ENCODE measurements at places on chromosomes 16 and 17.

GRCh38 chr16:18049547-18050133 is 286.9 kb downstream of the NPIPA8 start:
- DNase-seq: no peak

DNA sequence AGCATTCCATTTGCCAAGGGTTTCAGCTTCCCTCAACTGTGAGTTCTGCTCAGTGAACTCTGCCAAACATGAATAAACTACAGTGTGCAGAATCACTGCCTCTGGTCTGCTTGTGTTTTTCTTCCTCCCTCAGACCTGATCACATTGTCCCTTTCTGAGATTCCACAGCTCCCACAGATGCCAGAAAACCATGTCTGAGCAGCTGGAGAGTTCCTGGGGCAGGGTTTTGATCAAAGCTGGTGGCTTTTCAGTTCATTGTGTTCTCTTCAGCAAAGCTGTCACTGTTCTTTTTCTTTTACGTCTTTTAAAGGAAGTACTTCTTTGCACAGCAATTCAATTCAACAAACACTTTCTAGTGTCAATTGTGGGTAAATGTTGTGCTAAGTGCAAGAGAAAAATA is 555.8 kb downstream of the RBFOX1 start:
- no peak for DNase-seq

GRCh38 chr17:13484020-13484419 is 117.7 kb downstream of the HS3ST3A1 start:
- DNase-seq: no peak

- DNase-seq: no peak
These were observed 76.9 kb upstream of the CNEP1R1 start for GRCh38 chr16:49947907-49948678.

- no peak for DNase-seq
These were observed 40.3 kb downstream of the COX4I1 start for GRCh38 chr16:85839681-85840240.

DNA sequence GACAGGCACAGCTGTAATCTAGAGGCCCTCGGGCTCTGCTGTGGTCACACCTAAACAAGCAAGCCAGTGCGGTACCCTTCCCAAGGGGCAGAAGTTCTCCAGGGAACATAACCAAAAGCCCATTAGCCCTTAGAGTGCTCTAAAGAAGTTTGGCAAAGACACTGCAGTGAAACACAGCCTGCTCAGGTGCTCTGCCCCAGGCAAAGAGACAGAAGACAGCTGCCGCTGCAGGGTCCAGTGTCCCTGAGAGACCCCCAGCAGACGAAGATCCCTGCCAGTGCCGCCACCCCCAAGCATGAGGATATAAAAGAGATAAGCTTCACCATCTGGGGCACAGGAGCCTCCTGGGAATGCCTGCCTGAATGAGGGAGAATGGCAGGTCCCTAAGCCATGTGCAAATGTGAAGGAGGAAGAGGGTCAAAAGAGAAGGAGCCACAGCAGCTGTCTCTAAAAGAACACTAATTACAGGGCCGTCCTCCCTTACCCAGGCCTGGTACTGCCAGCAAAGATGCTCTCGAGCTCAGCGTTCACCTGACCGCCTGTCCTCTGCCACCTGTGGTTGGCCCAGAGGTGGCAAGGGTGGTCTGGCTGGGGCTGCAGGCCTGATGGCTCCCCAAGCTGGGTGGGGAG is 29.7 kb downstream of the CUEDC1 start:
- no peak for DNase-seq

GRCh38 chr16:57372372-57373116 is at the start of gene CX3CL1:
Gene CX3CL1, plus strand, starts transcription at chr16:57372490. Its CDS starts 79 bp downstream, at chr16:57372569.
- no peak for DNase-seq

- peak; percentile 15 for DNase-seq
These were observed 16.6 kb downstream of the COPRS start for GRCh38 chr17:31842195-31843069.

GRCh38 chr17:63435681-63436522 is 10.2 kb downstream of the CYB561 start:
- no peak for DNase-seq

- DNase-seq: no peak
These were observed at the start of gene SCIMP for GRCh38 chr17:5234645-5235576. Gene SCIMP, minus strand, starts transcription at chr17:5234860. Its CDS starts 105 bp downstream, at chr17:5234755.

DNA sequence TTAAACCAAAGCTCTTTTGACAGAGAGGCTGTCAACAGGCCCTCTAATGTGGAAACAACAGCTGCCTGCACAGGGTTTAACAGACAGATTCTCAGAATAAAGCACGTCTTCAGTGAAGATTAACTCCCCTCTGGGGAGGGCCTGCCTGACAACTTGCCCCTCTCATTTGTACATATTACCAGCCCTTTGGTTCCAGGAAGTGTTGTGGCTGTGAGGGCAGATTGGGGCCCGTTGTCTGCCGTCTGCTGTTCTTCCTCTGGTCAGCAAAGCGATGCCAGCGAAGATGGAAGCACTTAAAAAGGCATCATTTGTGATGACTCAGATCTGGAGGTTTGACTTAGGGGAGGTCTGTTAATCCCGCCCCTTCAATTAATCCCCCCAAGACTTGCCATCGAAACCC is 177.0 kb upstream of the IRX6 start:
- DNase-seq: no peak

GRCh38 chr16:67417333-67418061 is 1.2 kb upstream of the ZDHHC1 start:
- no peak for DNase-seq

DNA sequence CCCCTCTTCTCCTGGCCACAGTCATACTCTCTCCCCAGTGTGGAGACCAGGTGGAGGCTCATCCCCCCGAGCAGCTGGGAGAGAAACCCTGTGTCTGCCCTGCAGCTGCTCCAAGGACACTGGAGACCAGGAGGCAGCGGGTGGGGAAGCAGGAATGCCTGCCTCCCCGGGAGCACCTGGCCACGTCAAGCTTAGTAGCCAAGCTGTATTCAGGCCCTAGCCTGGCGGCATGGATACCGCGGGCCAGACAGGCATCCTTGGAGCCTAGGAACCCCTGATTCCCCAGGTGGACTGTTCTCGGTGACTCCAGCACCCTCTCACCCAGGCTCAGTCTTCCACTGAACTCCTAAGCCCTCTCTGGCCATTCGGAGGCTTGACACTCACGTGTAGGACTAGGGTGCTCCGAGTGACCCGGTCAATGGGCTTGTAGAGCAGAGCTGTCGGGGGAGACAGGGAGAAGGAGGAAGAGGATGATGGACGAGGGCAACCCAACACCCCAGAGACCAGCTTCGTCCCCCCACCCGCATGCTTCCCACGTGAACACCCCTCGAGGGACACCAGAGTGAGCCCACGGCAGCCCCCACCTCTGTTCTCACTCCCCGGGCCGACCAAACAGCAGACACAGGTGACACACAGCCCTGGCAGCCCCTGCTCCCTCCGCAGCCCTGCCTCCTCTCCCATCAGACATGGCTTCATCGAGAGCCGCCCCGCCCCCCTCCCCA is 76.5 kb downstream of the TIMM22 start:
- no peak for DNase-seq

DNA sequence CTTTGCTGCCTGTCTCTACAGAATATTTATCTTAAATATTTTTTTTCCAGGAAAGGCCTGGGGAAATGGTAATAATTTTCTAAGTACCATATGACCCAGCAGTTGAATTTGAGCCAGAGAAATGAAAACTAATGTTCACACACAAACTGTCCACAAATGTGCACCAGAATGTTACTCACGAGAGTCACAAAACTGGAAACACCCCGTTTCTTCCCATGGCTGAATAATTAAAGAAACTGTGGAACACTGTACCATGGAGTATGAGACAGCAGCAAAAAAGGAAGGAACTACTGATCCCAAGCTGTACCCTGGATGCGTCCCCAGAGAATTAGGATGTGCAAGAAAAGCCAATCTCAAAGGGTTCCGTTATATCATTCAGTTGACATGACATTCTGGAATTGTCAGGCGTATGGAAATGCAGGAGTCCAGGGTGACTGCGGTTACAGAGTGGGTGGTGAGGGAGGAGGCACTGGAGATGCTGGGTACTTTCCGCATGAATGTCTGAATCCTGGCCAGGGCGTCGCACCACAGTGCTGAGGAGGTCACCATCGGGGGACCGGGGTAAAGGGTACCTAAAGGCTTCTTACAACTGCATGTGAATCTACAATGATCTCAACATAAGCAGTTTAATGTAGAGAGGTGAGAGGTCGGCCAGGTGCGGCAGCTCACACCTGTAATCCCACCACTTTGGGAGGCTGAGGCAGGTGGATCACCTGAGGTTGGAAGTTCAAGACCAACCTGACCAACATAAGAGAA is 34.5 kb downstream of the USP22 start:
- DNase-seq: no peak

GRCh38 chr16:10228779-10229178 is 46.6 kb upstream of the GRIN2A start:
- DNase-seq: no peak

DNA sequence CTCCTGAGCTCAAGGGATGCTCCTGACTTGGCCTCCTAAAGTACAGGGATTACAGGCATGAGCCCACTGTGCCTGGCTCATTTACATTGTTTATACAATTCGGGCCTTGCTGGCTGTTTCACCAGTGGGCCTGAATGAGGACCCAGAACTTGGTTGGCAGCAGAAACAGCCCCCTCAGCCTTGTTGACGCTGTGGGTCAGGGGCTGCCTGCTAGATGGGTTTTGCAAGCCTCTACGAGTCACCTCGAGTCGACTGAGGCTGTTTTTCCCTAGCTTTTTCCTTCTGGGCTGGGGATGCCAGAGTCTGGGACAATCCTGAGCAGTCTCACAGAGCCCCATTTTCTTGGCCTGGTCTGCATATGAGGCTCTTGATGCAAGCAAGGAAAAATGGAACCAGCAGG is 16.1 kb downstream of the PPL start:
- no peak for DNase-seq

DNA sequence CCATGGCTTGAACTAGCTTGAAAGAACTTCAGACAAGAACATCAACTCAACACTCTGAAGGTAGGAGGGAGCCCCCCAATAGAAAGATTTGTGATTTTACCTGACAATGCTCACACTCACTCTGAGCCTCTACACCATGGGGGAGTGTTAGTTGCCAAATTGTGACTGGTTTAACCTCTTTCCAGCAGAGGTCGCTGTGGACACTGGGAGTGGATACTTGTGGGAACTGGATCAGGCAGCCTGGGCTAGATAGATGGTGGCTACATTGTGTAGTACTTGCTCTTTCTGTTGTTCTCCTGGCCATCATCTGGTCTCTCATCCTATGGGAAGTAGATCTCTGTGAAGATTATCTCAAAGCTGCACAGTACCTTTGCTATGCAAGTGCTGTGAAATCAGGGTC is 2.9 kb downstream of the SMPD3 start:
- no peak for DNase-seq

DNA sequence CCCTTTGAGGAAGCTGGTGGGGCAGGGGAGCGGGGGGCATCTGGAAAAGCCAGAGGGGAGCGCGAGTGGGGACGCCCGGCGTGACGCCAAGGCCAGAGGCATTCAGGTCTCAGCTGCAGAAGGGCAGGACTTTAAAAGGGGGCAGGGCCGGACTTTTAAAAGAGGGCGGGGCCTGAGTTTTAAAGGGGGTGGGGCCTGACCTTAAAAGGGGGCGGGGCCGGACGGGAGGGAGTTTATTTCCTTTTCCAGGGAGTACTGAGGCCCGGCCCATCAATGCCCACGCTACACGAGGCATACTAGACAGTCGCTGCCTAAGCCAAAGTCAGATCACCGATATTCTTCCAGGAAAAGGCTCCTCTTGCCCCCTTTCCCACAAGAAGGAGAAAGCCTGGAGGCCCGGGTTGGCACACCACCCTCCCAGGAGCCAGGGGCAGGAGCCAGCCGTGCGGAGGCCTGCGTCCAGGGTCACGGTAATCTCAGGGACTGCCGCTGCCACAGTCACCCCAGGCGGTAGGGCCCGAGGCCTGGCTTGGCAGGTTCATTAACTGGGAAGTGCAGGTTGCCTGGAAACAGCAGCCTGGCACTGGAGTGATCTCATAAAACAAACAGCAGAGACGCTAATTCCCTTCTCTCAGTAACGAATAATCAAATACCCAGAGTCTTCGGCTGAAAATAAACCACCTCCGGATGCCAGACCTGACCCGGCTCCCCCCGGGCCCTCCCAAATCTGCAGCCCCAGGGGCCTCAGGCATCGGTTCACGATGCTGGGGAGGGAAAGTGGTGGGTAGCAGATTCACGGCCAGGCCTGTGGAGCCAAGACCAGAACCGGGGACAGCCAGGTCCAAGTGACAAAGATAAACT is 90.7 kb downstream of the TIMM22 start:
- DNase-seq: no peak

DNA sequence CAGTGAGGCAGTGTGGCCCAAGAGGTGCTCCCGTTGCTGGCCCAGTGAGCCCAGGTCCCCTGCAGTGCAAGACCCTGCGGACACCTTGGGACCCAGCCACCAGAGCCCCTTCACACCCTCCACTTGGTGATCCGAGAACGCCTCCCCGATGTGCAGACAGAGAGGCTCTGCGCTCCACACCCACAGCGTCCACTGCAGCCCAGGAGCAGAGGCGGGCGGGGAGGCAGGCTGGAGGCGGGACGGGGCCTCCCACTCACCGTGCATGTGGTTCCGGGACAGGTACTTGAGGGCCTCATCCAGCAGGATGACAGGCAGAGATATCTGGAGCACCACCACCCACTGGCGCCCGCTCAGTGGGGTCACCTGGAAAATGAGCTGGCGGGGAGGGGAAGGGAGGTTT is 12.1 kb upstream of the P2RX1 start:
- no peak for DNase-seq
